A549 treated with DMSO at 1 μM for 4 hours (cell line): ENCODE measurements at places on chromosomes 5 and 9. TPM values are rescaled to one million over a fixed set of nuclear protein-coding genes. Genes with fewer than 3 reads are reported as not detected.

The CNTFR gene
- 0.07 to 0.20 TPM (median 0.13 TPM) in 4 of 5 replicates, not detected in the other for total RNA-seq

The ZFP2 gene
- total RNA-seq, result 0.05 to 0.12 TPM in 2 of 5 replicates, not detected in the others

The NRG2 gene
- 2.0 to 2.3 TPM (median 2.2 TPM) in 5 replicates for total RNA-seq

The SLC1A3 gene
- total RNA-seq, result not detected in 5 replicates

The CCNI2 gene
- total RNA-seq, result 0.06 to 0.56 TPM (median 0.15 TPM) in 4 of 5 replicates, not detected in the other

The PCDHA9 gene
- 0.01 TPM in 1 of 5 replicates, not detected in the others for total RNA-seq

The SPAAR gene
- 0.08 TPM in 1 of 5 replicates, not detected in the others for total RNA-seq

The MAMDC2 gene
- 0.20 to 0.46 TPM (median 0.28 TPM) in 5 replicates for total RNA-seq

The N4BP3 gene
- 1.0 to 1.5 TPM (median 1.4 TPM) in 5 replicates for total RNA-seq

The TNFSF15 gene
- total RNA-seq, result 0.27 to 0.44 TPM (median 0.40 TPM) in 5 replicates

The EPB41L4B gene
- 5.9 to 11.0 TPM (median 10.0 TPM) in 5 replicates for total RNA-seq
